ENCODE measurements at places on chromosomes 4 and X.

GRCh38 chr4:151484396-151485102 lies 75.6 kb downstream of the FHIP1A start:
- no peak for DNase-seq

GRCh38 chr4:183631577-183632198 lies 27.3 kb downstream of the RWDD4 start:
- no peak for DNase-seq

- DNase-seq = no peak
Observed at GRCh38 chr4:137768196-137768595, 235.9 kb upstream of the PCDH18 start.

GRCh38 chrX:108307132-108308085 lies 130.8 kb downstream of the COL4A6 start:
- DNase-seq = no peak

DNA sequence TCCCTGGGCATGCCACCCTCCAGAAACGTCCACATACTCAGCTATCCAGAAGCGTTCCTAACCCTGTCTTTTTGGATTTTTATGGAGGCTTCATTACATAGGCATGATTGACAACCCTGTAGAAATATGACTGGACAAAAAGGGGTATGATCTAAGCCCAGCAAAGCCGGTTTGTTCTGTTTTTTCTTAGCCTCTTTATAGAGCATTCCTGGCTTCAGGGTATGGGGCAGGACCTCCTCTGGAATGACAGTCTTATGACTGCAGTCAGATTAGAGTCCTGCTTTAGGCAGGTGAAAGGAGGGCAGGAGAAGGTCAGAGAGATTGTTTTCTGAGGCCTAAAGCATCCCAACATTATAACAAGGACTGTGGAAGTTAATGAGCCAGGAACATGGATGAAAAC lies 137.4 kb downstream of the DCLK2 start:
- DNase-seq = no peak

DNA sequence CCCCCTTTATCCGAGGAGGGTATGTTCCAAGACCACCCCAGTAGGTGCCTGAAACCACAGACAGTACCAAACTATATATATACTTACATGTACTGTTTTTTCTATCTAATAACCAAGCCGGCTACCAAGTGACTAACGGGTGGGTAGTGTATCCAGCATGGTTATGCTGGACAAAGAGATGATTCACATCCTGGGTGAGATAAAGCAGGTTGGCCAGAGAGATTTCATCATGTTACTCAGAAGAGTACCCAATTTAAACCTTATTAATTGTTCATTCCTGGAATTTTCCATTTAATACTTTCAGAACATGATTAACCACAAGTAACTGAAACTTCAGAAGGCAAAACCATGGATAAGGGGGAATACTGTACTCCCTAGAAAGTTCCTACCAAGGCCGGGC lies 46.5 kb downstream of the RFC1 start:
- DNase-seq = no peak

DNA sequence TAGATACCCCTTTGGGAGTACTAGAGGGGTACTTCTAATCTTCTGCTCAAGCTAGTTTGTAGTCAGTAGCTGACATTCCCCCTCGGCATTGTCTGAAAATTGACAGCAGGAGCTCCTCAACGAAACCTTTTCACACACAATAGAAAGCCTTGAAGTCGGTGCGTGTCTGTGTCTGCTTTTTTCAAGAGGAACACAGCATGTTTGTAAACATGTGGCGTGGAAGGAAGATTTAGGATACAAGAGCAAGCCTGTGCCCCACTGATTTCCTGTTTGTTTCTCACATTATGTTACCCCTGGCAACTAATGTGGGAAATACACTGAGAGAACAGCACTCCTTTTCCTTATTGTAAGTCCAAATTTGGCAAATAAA lies 252.6 kb downstream of the ANKRD50 start:
- no peak for DNase-seq

DNA sequence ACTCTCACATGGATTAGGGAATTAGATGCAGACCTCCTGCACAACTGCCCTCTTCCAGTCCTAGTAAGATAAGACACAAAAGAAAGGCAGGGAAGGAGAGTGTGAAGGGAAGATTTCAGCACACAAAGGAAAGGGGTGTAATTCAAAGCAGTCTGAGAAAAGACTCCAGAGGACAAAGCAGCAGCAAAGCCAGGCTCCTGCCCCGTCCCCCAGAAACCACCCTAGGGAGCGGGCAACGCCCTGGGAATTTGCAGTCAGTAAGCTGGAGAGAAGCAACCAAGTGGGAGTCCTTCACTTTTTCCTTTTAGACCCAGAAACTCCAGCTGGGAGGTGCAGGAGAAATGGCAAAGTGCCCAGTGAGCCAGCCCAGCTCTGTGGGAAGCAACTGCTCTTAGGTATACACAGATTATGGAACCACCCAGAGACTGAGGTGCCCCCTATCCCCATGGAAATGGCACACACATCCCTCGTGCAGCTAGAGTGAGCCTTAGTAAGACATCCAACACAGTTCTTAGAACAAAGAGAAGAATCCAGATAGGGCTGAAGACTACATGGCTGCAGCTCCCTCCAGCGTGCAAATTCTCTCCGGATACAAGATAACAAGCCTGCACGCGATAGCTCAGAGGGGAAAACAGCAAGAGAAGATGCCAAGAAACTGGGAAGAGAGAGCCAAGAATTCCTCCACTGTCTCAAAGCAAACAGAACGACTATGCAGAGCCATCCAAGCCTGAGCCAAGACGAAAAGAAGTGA lies 26.5 kb upstream of the IRAK1 start:
- DNase-seq = no peak

DNA sequence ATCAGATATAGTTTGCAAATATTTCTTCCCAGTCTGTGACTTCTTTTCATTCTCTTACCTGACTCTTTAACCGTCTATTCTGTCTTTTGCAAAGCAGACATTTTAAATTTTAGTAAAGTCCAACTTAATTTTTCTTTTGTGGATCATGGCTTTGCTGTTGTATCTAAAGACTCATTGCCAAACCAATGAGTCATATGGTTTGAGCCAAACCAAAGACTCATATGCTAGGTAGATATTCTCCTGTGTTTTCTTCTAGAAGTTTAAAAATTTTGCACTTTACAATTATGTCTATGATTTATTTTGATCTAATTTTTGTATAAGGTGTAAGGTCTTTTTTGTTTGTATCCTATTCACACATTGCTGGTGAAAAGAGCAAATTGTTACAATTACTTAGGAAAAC lies 446.8 kb downstream of the ANKRD50 start:
- DNase-seq = no peak

DNA sequence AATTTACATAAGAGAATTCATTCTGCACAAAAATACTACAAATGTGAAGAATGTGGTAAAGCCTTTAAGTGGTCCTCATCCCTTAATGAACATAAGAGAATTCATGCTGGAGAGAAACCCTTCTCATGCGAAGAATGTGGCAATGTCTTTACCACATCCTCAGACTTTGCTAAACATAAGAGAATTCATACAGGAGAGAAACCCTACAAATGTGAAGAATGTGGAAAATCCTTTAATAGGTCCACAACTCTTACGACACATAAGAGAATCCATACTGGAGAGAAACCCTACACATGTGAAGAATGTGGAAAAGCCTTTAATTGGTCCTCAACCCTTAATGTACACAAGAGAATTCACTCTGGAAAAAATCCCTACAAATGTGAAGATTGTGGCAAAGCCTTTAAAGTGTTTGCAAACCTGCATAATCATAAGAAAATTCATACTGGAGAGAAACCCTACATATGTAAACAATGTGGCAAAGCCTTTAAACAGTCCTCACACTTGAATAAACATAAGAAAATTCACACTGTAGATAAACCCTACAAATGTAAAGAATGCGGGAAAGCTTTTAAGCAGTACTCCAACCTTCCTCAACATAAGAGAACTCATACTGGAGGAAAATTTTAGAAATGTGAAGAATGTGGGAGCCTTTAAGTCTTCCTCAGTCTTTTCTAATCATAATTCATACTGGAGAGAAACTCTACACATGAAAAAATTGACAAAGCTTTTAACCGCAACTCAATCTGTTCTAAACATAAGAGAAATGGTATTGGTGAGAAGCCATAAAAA lies 37.4 kb downstream of the ZNF718 start:
- no peak for DNase-seq

DNA sequence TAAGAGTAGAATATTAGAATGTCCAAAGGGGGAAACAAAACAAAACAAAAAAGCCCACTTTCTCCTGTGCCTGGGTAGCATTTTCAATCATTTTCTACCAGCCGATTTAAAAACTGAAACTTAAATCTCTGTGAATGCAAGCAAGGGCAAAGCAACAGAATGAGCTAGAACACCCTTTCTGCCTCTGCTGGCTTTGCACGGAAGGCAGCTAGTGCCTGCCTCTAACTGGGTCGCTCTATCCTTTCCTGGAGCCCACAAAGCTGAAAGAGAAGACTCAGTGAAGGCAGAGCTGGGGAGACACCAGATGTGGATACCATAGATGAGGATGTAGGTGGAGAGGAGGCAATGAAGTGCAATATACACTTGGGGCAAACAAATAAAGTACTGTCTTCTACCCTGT lies 248.9 kb upstream of the TTC29 start:
- no peak for DNase-seq

Measured in SHP77 (cell line).